Right atrium auricular region (tissue), 2 donors: ENCODE measurements at places on chromosomes 1 and 21.

- DNase-seq: no peak
Measured at GRCh38 chr1:181514298-181515290, 31.3 kb downstream of the CACNA1E start.

GRCh38 chr1:96764469-96764868, 42.9 kb downstream of the PTBP2 start:
- DNase-seq: no peak

DNA sequence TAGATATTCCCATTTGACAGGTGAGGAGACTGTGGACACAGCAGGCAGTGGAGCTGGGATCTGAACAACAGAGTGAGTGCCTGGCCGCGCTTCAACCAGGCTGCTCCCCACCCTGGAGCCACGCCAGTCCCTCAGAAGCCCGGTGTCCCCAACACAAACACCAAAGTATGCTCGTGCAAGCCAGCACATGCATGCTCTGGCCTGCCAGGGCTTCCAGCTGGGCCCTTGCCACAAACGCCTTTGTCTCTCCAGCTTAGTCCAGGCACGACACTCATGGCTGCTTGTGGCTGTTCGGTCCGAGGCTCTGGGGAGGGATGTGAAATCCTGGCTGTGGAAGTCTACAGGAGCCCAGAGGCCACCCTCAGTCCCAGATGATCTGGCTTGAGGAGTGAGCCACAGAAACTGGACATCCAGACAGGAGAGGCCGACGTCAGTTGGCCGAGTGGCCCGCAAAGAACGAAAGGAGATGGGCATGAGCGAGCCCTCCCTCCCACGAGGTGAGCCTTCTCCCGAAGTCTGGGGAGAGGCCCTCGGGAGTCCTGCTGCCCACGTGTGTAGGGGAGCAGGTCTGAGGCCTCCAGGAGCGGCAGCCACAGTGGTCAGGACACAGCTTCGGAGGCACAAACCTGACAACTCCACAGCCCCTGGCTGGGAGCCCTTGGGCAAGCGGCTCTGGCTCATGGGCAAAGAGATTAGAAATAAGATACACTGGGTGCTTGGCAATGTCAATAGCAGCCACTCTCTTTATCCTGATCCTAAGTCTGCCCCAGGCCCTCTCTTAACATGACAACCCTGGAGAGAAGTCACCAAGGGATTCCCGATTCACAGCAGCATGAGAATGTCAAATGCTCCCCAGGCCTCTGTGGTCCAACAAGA, 117.1 kb upstream of the IFFO2 start:
- no peak for DNase-seq

GRCh38 chr1:75722966-75723365, 1.5 kb upstream of the ACADM start:
- no peak for DNase-seq

DNA sequence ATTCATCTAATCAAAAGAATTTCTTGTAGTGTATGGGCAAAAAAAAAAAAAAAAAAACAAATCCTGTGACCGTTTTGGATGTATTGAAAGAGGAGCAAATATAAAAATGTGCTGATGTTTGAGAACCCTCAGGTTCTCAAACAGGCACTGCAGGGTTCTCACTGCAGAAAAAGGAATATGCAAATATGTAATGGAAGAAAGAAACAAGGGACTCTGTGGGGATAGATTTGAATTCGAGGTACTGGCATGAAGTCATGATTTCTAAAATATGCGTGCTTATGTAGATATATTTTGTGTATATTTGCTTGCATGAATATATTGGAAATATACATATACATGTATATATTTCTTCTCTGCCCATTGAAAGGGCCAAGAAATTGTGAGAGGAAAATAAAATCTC, 365.0 kb upstream of the RUNX1 start:
- no peak for DNase-seq

DNA sequence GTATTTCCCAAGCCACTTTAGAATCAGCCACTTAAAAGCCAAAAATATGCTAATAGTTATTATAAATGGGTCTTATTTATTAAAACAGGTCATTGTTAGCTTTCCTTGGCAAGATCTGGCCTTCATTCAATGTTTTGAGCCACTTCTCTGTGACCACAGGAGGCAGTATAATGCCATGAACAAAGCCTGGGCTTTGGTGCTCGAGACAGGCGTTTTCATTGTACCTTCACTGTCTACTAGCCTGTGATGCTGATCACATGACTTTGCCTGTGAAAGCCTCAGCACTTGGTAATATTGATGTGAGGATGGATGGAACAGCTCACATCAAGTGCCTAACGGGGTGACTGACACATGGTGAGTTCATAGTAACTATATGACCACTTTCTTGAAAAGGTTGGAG, 217.0 kb downstream of the RWDD3 start:
- no peak for DNase-seq

DNA sequence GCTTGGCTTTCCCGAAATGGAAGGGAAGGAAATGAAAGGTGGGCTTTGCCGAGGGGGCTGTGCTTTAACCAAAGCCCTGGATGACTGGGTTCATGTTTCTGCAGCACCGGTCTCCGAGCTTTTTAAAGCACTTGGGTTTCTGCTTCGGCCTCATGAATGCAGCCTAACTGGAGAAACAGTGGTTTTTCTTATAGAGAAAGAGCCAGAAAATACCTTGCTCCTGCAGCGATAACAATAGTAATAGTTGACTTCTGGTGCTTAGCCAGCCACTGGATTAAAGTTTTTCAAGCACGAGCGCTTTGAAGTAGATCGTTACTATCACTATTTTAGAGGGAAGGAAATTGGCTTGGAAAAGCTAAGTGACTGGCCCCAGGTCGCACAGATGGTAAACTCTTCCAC, 500 bp upstream of the DOCK7 start:
- no peak for DNase-seq

- no peak for DNase-seq
Measured at GRCh38 chr1:109298666-109299557, 7.9 kb downstream of the MYBPHL start.

DNA sequence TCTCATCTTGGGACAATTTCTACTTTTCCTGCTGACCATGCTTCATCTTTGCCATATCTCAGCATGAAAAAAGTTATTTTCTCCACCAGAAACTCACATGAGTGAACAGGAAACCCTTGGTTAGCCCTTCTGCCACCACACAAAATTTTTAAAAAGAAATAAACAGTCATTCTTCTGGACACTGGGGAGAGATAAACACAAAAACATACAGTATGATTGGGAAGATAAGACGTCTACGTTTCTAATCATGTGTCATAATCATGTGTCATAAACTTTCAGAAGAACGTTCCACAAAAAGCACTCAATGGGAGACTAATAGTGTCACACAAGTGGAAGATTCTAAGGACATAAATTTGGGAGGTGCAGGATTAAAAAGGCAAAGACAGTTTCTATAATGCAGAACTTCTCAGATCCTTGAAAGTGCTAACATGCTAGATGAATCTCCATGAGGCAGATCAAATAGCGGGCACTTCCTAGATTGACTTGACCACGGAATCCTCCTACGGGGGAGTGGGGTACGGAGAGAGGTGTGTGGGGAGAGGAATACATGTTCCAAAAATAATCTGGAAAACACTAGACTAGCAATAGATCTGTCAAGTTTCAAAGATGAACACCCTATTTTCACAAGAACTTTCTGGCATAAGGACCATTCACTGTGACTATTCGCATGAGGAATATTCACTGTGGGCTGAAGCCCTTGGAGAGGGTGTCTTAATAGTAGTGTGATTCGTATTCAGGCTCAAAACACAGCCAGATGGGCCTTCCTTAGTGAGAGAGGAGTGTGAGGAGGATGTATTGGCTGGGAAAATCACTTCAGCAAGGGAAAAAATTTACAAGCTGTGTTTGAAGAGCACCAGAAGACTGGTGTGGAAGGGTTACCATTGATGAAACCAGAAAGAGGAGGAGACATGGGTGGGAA, 206.7 kb downstream of the SETD4 start:
- no peak for DNase-seq

- no peak for DNase-seq
Measured at GRCh38 chr1:10514490-10515235, 39.9 kb downstream of the PEX14 start.

- DNase-seq: peak; percentile 66
Measured at GRCh38 chr1:247357781-247358211, 26.1 kb upstream of the ZNF496 start.

GRCh38 chr1:30756206-30756544, 1.4 kb downstream of the LAPTM5 start:
- no peak for DNase-seq

DNA sequence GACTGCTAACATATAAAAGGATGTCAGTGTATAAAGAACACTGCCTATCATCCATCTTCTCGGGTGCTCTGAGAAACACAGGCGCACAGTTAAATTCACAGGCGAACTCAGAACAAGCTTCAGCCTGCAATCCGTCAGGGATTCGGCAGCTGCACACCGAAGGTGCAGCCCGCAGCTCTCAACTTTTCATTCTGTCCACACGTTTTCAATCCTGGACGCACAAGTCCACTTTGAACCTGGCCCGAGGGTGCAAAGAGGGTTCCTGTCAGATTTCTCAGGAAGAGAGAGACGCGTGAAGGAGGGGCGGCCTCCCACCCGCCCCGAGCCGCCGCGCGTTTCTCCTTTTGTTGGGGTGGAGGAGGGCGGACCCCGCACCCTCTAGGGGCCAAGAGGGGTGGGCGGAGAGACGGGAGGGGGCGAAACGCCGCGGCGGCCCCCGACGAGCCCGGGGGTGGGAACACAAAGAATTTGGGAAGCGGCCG, 724 bp downstream of the DOCK7 start:
- no peak for DNase-seq

- no peak for DNase-seq
Measured at GRCh38 chr1:41658431-41659158, 174.1 kb upstream of the EDN2 start.

DNA sequence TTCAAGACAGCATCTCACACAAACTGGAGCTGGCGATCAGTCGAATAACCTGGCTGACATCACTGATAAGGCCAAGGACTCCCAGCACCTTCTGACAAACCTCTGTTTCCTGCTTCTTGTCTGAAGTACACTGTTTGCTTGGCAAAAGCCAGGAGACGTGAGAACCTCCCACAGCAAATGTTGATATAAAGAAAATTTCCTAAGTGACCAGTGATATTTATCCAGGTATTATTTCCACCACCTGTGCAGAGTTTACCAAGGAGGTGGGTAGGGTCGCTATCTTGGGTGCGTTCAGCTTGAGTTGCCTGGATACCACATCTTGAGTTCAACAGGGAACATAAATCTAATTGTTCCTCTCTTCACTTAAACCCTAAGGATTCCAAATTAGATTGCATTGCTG, 72.9 kb downstream of the SETD4 start:
- peak; percentile 42 for DNase-seq
